ENCODE measurements at places on chromosomes 3 and 15.

- DNase-seq: no peak
Measured at GRCh38 chr15:37125143-37125542, 24.8 kb upstream of the MEIS2 start.

- DNase-seq: no peak
Measured at GRCh38 chr15:34124651-34125050, 22.8 kb downstream of the PGBD4 start.

GRCh38 chr3:129001101-129001805 is at the start of gene EFCC1:
EFCC1 (plus strand) TSS chr3:129001304; CDS start chr3:129001629, 325 bp downstream.
- no peak for DNase-seq

DNA sequence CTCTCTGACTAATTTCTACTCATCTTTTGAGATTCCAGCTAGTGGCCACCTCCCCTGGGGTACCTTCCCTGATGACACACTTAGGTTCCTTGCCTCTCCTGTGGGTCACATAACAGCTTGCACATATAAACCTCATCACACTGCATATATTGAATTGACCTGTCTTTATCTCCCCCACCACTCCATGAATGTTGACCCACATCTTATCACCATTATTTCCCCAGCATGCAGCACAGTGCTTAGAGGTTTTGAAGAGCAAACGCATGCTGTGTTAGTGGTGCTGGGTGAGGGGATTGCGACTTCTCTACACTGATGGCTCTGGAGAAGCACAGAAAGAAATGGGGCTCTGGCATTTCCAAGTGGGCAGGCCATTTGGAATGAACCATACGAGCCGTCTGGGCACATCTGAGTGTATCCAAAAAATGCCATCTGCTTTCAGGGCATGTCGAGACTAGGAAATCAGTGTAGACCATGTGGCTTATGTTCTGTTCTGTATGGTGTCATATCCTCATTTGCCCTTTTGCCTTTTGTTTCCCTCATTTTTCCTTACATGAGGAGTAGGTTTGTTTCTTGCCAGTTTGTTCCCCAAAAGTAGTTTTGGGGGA is 333.2 kb upstream of the TRIM42 start:
- no peak for DNase-seq

DNA sequence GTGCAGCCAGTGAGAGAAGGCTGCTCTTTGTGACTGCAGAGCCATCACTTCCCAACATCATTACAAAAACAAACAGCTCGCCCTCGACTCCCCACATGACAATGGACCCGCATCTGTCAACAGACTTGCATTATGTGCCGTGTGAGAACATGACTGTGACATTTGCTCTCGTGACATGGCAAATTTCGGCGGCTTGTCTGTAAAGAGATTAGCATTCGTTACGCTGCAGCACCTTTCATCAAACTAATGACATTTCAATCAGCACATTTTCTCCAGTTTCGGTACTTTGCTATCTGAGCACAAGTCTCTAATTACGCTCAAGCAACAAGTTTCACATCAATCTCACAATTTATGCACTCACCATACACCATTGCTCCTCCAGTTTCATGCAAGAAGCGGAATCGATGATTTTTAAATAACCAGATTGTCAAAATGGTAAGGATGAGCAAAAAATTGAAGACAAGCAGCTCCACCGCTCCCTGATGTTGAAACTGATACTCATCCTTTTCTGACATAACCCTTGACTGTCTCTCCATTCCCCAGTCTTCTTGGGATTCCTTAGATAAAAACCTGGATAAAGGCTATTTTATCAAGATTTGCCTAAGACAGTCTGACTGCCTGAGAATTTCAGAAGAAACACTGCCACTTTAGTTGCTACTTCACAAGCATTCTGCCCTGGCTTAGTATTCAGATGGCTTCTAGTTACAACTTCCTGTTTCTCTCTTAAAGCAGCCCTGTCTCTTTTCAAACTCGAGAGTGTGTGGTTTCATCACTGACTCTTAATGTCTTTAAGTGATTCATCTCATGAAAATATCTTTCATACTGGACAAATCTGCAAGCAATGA is at the start of gene SLC9A9:
Gene SLC9A9 (minus strand): TSS at position 682 of the 845 bp plus-strand sequence. CDS start 146 bp downstream, at position 536.
- peak; percentile 57 for DNase-seq

GRCh38 chr3:2706144-2706835 is 403.9 kb downstream of the IL5RA start:
- no peak for DNase-seq
